NCI-H510A (cell line): ENCODE measurements at places on chromosomes 11 and 22.

DNA sequence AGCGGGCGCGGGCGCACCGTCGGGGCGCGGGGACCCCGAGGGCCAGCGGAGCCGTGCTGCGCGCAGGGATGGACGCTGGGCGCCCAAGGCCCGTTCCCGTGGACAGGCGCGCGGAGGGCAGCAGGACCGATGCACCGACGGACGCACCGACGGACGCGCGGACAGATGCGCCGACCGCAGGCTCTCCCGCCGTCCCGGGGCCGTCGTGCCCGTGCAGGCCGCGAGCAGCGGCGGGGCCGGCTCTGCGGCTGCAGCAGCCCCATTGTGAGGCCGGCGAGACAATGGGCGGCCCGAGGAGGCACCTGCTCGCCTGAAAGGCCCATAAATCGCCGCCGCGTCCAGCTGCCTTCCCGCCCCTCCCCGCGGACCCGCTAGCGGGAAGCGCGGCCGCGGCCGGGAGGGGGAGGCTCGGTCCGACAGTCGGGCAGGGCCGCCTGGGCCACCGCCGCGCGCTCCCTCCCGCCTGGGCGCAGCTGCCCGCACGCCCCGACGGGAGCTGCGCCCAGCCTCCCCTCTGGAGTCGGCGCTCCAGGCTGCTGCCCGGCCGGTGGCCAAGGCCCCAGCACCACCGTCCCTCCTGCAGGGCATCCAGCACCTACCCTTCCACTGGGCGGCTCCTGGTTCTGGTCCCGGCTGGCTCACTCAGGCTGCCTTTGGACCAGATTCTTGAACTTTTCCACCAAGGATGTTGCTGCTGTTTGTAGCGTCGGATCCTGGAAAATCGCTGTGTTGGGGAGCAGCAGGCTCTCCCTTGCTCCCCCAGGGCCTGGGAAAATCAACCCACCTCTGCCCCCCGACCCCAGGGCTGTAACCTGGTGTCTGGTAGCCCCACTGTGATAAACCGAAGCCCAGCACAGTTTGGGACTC is 15.8 kb downstream of the CDKN1C start:
- no peak for DNase-seq

GRCh38 chr11:21430537-21430936 is 761.2 kb downstream of the NELL1 start:
- DNase-seq: no peak

DNA sequence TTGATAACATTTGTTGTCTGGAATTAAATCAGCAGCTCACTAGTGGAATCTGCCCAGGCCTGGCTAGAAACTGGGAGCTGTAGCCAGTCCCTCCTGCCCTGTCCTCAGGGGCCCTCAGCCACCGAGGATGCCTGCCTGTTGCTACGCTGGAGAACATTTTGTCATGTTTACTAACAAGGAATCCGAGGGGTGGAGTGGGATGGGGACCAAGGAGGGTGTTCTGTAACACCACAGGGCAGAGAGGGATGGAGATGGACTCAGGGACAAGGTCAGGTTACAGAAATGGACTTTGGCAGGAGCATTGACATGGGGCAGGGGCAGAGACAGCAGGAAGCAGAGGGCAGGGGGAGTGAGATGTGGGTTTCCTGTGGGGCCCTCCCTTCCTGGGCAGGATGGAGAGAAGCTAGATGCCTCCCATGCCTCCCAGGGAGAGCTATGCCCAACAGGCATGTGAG is 45.8 kb upstream of the AMPD3 start:
- DNase-seq: no peak

- no peak for DNase-seq
Measured at GRCh38 chr11:124639186-124639585, 16.5 kb downstream of the TBRG1 start.

DNA sequence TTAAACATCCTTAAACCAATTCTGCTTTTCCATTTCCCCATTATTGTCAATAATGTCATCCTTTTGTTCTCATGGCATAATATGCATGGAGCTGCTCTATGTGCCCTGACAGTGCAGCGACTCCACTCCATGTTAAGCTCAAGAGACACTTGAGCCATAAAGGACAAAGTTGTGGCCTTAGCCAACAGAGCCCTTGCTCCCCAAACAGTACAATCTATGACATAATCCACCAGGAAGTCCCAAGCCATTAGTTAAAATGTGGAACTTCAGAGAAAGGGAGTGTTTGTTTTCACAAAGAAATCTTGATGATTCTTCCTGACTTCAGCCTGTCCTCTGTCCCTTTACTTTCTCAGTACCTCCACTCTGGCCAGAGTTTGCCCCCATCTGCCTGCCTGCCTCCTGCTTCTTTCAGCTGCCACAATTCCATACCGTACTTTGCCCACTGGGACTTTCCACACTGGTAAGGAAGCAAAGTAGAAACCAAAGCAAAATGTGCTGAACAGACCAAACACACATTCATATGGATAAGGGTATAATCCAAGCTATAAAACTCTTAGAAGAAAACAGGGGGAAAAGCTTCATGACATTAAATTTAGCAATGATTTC is 46.3 kb upstream of the ZC3H12C start:
- no peak for DNase-seq

DNA sequence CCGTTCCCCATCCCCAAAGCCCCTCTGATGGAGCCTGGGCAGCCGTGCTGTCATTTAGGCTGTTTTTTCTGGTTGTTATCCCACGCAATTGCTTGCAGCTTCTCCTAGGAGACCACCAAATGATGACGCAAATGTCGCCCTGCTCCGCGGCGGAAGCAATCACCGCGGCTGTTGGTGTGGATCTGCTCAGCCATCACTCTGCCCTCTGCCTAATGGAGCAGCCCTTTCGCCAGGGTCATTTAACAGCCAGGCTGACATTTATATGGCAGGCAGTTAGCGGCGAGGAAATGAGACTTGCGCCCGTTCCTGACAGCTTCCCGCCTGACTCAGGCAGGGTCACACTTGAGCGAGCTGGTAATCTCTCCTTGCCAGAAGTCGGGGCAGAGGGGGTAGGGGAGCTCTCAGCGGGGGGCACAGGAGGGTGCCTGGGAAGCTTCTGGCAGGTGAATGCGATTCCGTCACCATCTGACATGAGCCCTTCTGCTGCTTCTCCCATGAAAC is 97.9 kb upstream of the RTL6 start:
- DNase-seq: peak; percentile 52

DNA sequence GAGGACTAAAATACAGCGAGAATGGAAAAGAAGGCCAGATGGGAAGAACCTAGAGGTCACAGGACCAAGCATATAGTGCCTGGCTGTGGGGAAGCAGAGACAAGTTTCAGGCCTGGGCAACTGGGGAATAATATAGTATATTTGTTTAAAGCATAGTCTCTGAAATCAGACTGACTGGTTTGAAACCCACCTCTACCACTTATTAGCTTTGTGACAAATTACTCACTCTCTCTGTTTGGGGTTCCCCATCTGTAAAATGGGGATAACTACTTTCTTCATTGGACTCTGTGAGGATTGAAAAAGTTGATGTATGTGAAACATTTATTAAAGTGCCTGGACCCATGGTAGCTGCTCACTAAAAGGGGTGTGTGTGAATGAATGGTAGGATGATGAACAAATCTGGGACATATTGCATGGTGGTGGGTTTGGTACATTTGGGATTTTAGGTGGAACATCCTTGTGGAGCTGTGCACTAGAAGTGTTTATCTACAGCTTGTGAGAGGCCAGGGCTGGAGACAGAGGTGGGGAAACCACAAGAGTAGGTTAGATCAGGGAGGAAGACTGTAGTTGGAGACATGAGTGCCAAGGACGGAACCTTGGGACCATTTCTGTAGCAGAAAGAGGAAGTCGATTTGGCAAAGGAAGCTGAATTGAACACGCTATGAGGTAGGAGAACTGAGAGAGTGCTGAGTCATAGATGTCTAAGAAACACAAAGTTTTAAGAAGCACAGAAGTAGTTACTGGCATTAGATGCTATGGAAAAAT is 52.6 kb downstream of the SWAP70 start:
- no peak for DNase-seq

GRCh38 chr11:102332611-102332994 is 14.4 kb upstream of the BIRC2 start:
- DNase-seq: no peak

- no peak for DNase-seq
Measured at GRCh38 chr11:76699451-76700091, 29.0 kb upstream of the LRRC32 start.

DNA sequence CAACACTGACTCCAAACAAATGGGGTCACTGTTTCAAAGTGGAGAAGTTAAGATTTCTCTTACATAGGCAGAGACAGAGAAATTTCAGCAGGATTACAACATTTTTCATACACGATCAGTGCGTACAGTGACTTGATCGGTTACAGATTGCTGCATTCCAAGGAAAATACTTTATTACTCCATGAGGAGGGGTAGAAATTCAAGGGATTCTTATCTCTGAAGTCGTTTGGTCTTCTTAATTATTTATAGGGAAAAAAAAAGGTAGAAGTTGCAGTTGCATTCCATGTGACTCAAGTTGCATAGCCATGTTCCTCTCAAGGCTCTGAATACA is 10.7 kb upstream of the SMIM38 start:
- DNase-seq: no peak

- DNase-seq: no peak
Measured at GRCh38 chr22:27999876-28000275, 80.8 kb upstream of the PITPNB start.

DNA sequence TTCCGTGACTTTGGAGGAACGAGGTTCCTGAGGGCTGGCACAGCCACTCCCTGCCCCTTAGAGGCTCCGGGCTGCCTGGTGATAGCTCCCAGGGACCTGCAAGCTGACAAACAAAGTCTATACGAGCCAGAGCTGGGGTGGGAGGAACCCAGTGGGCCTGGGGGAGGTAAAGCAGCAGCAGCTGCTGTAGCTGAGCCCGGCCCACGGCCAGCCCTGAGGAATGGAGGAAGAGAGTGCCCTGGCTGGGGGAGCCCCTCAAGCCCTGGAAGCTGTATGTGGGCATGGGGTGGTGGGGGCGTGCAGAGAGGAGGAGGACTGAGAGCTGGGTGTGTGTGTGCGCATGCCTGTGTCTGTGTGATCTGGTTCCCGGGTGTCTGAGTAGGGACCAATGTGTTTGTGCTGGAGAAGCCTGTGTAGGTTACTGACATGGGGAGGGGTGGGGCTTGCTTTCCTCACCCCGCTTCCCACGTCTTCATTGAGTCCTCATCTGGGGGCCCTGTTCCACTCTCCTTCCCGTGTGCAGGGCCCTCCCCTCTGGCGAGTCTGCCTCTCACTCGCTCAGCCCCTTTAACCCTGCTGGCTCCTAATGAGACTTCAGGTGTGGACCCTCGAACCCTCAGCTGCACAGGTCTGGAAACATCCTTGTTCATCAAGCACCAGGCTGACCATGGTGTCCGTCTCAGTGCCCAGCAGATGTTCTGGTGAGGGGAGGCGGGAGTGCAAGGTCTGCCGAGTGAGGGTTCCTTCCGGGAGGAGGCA is 10.8 kb downstream of the ST3GAL4 start:
- no peak for DNase-seq

- no peak for DNase-seq
Measured at GRCh38 chr22:26314171-26314570, 114.9 kb upstream of the ASPHD2 start.

DNA sequence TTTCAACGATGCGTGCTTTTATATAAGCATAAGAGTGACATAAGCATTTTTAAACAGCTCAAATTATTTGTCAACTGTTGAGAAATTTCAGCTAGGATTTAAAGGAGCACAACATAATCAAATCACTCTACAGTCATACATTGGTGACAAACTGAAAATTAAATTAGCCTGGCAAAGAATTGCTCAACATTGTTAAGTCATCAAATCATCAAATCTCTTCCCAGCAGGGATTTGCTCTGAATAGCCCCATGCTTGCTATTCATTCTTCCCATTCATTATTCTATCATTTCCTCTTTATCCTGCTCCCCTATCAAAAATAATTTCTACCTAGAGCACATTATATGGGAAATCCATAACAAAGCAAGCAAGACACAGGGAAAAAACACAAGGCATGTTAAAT is 198.7 kb upstream of the LUZP2 start:
- DNase-seq: no peak

GRCh38 chr22:30968924-30969531 is at the start of gene TUG1:
Gene TUG1 (plus strand): TSS chr22:30969265.
- peak; percentile 88 for DNase-seq

- DNase-seq: no peak
Measured at GRCh38 chr11:95803973-95804372, 13.7 kb downstream of the CEP57 start.

- DNase-seq: no peak
Measured at GRCh38 chr11:96227244-96227643, 115.8 kb downstream of the MAML2 start.

DNA sequence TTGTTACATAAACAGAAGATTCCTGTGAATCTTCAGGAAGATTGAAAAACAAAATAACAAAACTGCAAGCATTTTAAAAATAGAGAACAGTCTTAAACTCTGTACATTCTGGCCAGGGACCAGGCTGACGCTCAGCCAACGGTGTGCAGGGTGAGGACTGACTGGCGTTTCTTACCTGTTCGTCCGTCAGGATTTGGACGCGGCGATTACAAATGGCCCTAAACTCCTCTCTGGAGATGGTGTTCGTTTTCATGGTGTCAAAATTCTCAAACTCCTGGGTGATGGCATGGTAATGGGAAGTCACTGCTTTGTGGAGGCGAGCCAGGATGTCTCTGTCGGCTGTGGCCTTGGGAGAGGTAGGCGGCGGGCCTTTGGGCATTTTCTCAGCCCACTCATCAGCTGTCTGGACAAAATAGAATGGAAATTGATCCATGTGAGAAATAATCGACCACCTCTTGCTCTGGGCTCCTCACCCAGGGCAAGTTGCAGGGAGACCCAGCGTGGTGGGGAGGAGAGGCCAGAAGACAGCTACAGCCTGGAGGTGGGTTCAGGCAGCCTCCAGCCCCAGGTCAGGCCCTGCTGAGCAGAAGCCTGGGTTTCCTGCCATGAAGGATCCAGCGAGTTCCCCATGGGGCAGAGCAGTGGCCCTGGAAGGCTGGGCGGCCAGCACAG is 143.0 kb downstream of the MPPED1 start:
- no peak for DNase-seq

- DNase-seq: no peak
Measured at GRCh38 chr11:69357458-69358397, 63.8 kb downstream of the MYEOV start.

DNA sequence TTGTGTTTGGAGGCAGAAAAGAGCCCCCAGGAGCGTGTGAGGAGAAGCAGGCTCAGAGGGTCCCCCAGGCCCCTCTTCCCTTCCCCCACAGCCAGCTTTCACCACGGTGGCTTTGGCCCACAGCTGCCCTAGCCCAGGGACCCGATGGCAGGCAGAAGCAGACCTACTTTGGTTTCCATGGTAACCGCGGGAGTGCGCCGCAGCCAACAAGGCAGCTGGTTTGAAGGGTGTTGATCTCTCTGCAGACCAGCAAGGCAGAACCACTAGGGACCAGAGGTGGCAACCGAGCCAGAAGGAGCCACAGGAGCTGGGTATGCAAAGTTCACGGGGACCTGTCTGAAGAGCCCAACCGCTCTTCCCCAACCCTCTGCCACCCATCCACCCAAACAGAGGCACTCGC is 69.4 kb downstream of the BUD13 start:
- DNase-seq: peak; percentile 71

- DNase-seq: no peak
Measured at GRCh38 chr11:2664376-2664775, 35.4 kb downstream of the KCNQ1OT1 start.

- no peak for DNase-seq
Measured at GRCh38 chr11:48538991-48539390, 50.4 kb downstream of the OR4A47 start.

- no peak for DNase-seq
Measured at GRCh38 chr11:108616549-108616948, 23.0 kb upstream of the EXPH5 start.
